ENCODE measurements at places on chromosomes 5 and 9.
A peak's percentile ranks its signal among the peaks of the same experiment; 100 is the strongest.

- DNase-seq, result no peak
Measured at GRCh38 chr9:96137671-96138429, 164.1 kb downstream of the HSD17B3 start.

DNA sequence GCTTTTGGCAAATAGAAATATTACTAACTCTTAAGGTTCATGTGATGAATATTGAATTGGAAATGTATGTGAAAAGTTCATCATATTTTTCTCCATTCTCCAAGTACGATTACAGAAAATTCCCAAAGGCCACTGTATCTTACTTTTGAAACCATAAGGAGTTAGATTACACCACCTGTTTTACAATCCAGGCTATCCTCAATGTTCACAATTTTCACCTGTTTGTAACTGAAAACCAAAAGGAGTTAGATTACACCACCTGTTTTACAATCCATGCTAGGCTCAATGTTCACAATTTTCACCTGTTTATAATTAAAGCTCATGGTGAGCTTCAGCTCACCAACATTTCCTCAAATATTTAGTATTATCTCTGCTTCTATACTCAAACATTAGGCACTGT lies 188.0 kb downstream of the HCN1 start:
- DNase-seq, result no peak

DNA sequence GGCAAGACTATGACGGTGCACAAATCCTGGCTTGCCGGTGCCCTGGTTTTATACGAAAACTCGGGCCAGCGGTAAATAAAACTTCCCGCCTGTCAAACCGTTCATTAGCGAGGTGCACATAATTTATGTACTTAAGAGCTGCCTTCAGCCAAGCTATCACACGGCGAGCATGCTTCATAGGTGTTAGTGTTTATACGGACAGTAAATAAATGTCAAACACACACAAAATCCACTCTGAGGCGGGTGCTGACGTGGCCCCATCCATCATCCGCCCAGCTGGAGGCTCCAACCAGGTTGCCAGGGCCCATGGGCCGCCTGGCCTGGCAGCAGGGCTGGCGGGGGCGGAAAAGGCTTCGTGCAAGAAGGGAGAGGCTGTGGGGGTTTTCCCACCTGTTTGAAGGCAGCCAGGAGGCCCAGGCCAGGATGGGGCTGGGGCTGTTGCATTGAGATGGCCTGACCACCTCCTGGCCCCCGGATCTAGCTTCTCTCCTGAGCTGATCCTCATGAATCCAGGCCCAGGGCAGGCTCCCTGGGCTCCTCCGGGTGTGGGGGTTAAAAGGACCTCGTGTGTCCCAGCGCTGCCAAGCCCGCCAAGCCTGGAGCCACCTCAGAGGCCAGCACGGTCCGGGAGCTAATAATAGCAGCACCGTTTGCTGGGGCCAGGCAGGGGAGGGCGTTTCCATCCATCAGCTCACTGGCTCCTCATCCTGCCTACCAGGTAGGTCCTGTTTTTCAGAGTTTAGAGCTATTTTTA lies 43.2 kb downstream of the BARX1 start:
- no peak for DNase-seq

- DNase-seq, result peak; percentile 56
Measured at GRCh38 chr5:165630261-165630778, 2124.9 kb downstream of the MAT2B start.

GRCh38 chr5:132812781-132813598 lies at the start of gene SOWAHA:
TSS of gene SOWAHA (plus strand) at chr5:132813302. CDS start at chr5:132813622, 320 bp downstream.
- no peak for DNase-seq

GRCh38 chr9:95225076-95225725 lies 92.3 kb downstream of the FANCC start:
- no peak for DNase-seq

- no peak for DNase-seq
Measured at GRCh38 chr9:34690983-34691935, at the start of gene CCL19. TSS of gene CCL19 (minus strand) at chr9:34691276. CDS start at chr9:34691139, 137 bp downstream.

GRCh38 chr5:103346162-103346748 lies 87.7 kb downstream of the MACIR start:
- DNase-seq, result no peak

- no peak for DNase-seq
Measured at GRCh38 chr5:139361835-139362429, 20.3 kb downstream of the PAIP2 start.

DNA sequence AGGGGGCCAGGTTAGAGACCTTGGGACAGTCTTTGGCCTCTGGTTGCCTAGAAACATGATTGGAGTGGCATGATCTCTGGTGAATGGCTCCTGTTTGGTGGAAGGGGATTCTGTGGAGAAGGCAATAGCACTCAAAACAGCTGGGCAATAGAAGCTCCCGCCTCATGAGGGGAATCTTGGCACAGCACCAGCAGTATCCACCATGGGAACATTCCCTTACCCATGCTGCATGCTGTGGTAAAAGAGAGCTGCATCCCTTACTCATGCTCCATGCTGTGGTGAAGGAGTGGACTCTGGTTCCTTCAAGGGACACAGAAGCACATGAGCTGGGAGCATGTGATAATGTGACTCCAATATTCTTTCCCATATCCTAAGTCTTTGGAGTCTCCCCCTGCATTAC lies 160.6 kb downstream of the PJA2 start:
- no peak for DNase-seq

DNA sequence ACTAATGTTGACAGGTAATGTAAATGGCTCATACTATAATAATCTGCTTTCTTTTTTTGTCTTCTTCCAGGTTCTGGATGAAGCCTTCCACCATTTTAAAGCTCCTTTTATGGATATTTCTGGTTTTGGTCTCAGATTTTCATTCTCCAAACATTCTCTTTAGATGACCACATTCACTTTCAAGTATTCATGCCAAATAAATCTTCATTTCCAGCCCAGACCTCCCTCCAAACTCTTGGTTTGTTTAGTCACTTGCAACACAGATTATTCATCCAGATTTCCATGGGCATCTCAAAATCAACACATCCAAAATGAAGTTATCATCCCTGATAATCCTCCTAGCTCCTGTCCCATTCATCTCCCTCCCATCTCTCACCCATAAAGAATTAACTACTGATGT lies 40.3 kb upstream of the SVEP1 start:
- DNase-seq, result no peak

GRCh38 chr5:110594866-110595265 lies 131.6 kb downstream of the TMEM232 start:
- DNase-seq, result no peak

DNA sequence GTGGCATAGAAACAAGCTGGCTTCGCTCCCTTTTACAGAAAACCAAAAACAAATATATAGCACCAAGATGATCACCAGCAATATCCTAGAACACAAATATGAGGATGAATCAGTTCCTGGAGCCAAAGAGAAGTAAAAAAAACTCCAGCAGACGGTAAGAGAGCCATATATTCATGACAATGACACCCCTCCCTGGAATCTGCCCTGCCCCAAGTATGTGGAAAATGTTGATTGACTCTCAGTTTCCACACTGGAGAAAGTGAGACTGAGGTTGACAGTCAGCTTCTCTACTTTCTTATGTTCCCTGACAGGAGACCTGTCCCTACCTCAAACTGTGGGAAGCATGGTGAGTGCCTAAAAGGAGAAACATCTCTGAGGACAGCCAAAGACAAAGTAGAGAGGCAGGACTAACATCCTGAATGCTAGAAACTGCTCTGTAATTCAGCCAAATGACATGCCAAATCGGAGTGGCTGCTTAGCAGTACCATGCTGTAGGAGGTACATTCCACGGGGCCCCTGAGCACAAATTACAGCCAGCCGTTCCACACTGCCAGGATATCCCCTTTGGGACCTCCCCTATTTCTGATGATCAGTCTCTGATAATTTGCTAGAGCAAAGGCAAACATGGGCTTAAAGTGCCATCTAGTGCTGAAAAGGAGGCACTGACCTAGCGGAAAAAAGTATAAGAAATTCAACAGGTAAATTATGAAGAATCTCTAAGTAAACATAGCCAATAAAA lies 424.0 kb upstream of the RGMB start:
- DNase-seq, result peak; percentile 20

- DNase-seq, result no peak
Measured at GRCh38 chr5:179319741-179320281, 25.4 kb downstream of the ADAMTS2 start.

- DNase-seq, result no peak
Measured at GRCh38 chr5:178671602-178672144, 44.8 kb upstream of the CLK4 start.

GRCh38 chr5:181187500-181188213 lies 17.3 kb downstream of the TRIM7 start:
- peak; percentile 46 for DNase-seq

DNA sequence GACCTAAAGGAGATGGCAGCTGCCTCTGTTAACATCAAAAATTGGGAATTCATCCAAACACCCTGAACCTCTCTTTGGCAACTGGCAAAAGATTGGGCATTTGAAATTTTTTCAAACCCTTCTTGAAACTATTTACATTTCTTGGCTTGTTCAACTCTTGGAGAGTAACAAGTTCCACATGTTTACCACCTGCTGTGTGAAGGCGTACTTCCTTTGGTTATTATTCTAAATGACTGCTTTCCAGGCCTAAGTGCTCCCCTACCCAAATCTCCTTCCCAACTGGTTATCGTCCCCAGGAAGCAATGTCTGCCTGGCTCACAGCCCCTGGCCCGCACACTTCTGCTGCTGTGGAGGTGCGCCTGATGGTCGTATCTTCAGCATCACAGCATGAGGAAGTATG lies 422.7 kb downstream of the DMAC1 start:
- DNase-seq, result no peak

DNA sequence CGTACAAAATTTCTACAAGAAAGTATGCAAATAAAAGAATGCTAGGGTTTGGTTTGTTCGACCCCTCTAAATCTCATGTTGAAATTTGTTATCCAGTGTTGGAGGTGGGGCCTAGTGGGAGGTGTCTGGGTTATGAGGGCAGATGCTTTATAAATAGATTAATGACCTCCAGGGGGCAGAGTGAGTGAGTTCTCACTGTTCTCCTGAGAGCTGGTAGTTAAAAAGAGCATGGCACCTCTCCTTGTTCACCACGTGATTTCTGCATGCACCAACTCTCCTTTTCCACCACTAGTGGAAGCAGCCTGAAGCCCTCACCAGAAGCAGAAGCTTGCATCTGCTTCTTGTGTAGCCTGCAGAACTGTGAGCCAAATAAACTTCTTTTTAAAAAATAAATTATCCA lies 50.4 kb upstream of the FAM170A start:
- DNase-seq, result peak; percentile 71

- DNase-seq, result no peak
Measured at GRCh38 chr5:64632251-64632650, 58.1 kb upstream of the SHISAL2B start.

DNA sequence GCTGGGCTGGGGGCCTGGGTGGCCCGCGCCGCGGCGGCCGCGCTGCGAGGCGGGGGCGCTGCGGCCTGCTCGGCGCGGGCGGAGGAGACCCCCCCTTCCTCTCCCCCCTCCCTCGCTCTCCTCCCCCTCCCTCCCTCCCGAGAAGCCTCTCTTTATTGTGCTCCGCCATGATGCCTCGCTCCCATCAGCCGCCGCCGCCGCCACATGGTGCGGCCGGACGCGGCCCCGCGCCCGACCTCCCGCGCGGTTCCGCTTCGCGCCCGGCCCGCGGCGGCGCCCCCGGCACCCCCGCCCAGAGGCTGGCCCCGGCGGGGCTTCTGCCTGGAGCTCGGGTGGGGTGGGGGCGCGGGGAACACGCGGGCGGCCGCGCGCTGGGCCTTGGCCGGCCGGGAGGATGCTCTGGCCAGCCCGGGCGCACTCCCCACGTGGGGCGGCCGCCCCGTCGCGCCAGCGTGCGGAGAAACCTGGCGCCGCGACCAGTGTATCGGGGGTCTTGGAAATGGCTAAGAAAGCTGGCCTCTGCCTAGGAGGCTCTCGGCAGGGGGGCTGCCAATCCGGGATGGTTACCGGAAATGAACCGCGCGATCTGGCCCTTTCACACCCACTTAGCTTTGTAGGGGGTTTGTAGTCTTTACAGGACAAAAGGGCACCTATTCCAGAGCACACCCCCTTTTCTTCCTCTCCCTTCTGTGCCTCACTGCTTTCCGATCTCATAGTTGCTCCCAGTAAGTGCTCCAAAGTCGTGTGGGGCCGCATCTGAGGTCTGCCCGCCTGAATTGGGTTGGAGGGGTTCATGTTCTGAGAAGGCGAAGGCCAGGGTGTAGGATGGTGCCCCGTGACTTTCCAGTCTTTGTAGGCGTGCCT lies 1.0 kb downstream of the SET start:
- no peak for DNase-seq

DNA sequence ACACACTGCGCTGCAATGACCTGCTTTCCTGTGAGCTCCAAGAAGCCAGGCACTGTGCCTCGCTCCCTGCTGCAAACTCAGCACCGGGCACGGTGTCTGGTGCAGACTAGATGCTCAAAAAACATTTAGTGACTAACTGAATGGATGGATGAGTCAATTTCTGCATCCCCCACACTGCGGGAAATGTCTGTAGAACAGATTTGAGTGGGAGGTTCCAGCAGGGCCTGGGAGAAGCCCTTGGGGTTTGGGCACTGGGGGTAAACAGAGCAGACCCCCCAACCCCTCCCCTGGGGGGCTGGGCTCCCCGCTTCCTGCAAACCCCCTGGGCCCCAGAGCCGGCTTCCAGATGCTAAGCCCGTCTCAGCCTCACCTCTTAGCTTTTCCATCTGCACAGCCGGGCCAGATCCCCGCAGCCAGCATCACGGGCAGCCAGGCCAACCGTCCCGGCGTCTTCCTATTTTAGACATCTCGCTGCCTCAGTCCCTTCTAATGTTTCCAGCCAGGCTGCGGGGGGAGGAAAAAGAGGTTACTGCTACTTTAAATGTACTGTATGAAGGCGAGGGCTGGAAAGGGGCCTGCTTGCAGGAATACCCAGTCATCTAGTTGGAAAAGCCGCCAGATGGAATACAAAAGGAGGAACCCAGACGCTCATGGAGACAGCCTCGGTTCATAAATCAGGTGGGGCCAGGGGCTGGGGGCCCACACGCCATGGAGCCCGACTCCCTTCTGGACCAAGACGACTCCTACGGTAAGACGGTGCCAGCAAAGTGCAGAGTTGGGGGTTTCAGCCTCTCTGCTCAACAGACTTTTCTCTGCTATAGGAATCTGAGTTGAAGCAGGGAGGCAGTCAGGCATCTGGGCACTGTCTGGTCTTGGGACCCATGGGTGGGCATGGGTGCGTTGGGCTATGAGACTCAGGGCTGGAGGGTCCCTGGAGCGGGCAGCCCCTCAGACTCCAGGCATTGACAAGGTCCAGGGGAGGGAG lies 67.1 kb upstream of the GGTA1 start:
- DNase-seq, result no peak

DNA sequence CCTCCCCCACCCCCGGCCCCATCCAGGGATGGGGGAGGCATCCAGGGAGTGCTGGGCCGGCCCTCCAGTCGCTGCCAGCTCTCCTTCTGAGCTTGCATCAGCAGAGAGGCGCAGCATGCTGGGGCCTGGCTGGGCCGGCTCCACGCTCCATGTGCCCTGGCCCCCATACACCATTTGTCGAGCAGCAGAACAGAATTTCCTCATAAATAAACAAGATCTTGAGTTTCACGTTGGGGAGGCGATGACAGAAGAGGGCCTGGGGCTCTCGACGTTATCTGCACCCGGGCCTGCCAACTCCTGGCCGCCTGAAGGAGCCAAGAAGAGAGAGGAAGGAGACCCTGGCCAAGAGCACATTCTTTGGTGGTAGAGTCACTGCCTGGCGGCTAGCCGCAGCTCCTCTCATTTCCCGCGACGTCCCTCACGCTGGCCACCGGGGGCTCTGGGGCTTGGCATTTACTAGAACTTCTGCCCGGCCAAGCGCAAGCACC lies 177.0 kb downstream of the FGF18 start:
- DNase-seq, result no peak
